Kidney (tissue), 22 donors: ENCODE measurements at places on chromosomes 2 and 18. TPM values are rescaled to one million over a fixed set of nuclear protein-coding genes. Genes with fewer than 3 reads are reported as not detected.

Gene CD226
- polyA plus RNA-seq = 0.28 TPM

Gene CFAP53
- 3.9 TPM for polyA plus RNA-seq

Gene FAM237A
- polyA plus RNA-seq = not detected

Gene OSBPL1A
- polyA plus RNA-seq = 27.0 TPM

Gene MERTK
- 9.2 TPM for polyA plus RNA-seq

Gene KLHL30
- 0.24 TPM for polyA plus RNA-seq

Gene GPR35
- 1.7 TPM for polyA plus RNA-seq

Gene TEKT4
- not detected for polyA plus RNA-seq

DNA sequence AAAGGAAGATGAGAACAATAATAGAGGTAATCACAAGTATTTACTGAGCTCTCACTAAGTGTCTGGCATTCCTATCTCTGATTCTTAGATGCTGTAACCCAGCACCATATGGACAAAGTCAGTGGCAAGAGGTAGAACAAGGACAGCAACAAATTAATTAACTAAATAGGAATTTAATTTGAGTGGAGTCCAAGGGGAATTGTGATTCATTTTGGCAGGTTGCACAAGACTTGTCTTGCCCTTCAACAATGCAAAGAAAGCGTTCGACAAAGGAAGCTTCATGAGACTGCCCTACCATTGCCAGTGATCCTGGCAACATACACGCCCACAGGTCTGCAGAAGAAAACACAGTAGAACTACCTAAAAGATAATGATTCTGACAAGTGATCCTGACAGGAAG, 221.6 kb downstream of the RBM43 start:
- no peak for DNase-seq

DNA sequence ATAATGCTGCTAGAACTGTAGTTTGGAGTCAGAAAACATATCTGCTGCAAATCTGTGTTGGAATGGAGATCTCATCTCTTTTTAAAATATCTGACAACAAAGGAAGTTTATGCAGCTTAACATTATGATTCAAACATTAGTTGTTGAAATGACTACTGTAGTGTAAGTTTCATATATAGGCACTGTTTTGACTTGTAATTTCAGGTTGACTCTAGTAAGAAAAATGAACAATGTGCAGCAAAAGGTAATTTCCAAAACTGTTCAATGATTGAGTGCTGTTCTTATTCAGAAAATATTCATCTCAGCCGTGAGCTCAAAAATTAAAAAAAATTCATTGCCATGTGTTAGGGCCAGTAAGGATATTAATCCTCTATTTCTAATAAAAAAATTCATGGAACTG, 48.5 kb downstream of the CCDC138 start:
- DNase-seq = no peak

GRCh38 chr2:204298404-204298803, 246.9 kb upstream of the PARD3B start:
- DNase-seq = peak; percentile 64

DNA sequence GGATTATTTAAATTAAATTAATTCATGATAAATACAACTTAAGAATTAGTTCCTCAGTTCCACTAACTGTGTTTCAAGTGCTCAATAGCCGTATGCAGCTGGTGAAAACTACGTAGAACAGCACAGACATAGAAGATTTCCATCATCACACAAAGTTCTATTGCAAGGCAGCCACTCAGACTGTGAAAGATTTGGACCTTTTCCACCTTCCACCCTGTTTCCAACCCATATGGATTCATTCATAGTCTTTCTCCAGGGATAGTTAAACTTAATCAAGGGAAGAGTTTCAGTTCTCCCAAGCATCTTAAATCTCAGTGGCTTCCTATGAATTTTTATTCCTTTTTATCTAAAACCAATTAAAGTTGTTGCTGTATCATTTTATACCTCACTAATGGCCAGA, 2030.8 kb downstream of the SUCLG1 start:
- DNase-seq = no peak

DNA sequence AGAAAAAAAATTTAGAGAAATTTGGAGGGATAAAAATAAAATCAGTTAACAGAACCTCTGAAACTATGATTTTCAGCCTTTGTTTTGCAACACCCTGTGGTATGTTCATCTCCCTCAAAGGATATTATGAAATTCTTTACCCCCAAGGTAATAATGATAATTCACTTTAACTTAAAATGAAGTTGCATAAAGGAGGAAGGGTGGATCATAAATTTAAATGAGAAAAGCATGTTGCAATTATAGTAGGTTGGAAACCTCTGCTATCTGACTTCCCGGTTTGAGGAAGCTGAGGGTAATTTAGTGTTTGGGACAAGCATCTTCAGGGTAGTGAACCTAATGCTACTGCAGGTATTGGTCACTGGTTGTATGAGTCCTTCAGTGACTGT, 102.9 kb downstream of the BABAM2 start:
- DNase-seq = no peak

- no peak for DNase-seq
These were observed 591.2 kb downstream of the RNF144A start for GRCh38 chr2:7508296-7508943.

DNA sequence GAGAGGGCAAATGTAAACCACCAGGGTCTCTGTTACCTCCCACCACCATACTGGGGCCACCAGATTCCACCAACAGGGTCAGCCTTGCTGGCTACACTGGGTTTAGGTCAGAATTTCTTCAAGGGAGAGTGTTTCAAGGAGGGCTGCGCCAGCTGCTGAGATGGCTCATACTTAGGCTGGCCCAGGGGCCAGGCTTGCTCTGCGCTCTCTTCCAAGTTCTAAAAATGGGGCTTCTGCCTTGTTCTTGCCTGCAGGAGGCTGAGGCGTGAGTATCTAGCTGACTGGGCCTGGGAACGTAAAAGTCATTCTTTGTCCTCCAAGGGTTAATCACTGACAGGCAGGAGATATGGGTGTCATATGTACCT, 28.1 kb downstream of the MRPL33 start:
- DNase-seq = no peak

- DNase-seq = no peak
These were observed 29.9 kb upstream of the RMDN2 start for GRCh38 chr2:37895140-37895539.

- no peak for DNase-seq
These were observed 51.8 kb downstream of the STK25 start for GRCh38 chr2:241456546-241456945.

- no peak for DNase-seq
These were observed 58.8 kb downstream of the NAB1 start for GRCh38 chr2:190707726-190708125.

GRCh38 chr2:164993287-164994016, 38.1 kb upstream of the SLC38A11 start:
- DNase-seq = no peak

GRCh38 chr2:120820263-120820952, 84.7 kb downstream of the GLI2 start:
- no peak for DNase-seq

GRCh38 chr18:61551586-61551985, 218.4 kb downstream of the CDH20 start:
- DNase-seq = no peak

DNA sequence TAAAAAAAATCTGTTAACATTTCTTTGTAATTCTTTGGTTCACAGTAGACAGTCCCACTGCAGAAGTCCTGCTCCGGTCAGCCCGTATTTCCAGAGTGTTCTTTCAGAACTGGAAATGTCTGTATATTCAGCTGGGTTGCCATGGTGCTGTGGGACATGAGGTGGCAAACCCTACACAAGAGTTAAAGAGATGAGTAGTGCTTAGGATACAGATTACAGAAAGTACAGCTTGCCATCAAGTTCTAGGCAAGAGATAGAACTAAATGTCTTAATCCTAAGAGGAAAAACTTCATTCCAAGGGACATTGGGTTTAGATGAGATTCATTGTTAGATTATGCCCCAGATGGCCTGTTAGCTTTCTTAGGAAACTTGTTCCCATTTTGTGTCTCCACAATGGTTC, 60.1 kb downstream of the FMNL2 start:
- DNase-seq = no peak

DNA sequence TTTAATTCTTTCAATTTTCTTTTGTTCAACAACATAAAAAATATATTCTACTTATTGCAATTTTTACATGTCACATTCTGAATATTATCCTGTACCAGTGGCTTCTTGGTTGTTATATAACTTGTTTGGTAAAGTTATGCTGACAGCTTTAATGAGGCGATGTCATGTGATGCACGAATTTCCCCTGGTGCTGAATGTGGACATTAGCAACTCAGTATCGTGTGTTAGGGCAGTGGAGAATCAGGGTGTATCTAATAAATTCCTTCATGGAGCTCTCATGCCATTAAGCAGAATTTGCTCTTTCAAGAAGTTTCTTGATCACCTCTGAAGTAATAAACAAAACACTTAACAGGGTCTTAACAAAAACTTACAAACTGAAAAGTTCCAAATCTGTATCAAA, 99.6 kb upstream of the DNMT3A start:
- DNase-seq = peak; percentile 12

GRCh38 chr2:186822323-186822722, 26.6 kb downstream of the ZSWIM2 start:
- no peak for DNase-seq

GRCh38 chr2:3202926-3203325, 174.7 kb downstream of the EIPR1 start:
- no peak for DNase-seq

DNA sequence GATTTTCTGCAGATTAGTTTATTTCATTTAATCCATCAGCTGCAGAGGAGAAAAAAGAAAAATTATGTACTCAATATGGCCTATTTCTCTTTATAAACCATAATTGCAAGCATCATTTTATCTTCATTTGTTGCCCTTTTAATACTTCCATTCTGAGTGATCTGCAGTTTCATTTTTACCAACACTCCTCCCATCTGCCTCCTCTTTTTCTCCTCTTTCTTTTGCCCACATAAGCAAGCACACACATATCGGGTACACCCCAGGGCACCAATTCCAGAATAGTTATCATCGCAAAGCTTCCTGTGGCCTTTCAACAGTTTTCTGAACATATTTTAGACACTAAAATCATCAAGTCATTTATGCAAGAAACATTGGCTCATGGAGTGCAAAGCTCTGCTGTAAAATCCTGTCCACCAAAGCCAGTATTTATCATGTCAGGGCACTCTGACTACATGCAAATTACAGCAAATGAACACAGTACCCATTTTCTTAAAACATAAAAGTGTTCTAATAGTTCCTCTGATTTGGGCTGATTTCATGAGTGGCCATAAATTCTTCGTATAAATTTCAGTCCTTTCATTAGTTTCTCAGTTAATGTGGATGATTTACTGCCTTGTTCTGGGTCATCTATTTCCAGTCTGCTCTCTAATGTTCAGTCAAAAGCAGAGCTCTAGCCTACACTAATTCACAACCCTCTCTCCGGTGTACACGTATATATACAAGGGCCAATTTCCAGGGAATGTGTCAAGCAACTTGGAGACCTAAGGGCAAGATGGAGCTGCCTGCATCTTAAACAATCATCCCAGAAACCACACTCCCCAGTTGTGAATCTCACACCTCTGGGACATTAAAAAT, 281.3 kb downstream of the STK39 start:
- DNase-seq = peak; percentile 72

- DNase-seq = no peak
These were observed 1.2 kb downstream of the IMMT start for GRCh38 chr2:86193901-86194567.

- no peak for DNase-seq
These were observed 83.8 kb upstream of the SPTBN1 start for GRCh38 chr2:54372361-54372760.

DNA sequence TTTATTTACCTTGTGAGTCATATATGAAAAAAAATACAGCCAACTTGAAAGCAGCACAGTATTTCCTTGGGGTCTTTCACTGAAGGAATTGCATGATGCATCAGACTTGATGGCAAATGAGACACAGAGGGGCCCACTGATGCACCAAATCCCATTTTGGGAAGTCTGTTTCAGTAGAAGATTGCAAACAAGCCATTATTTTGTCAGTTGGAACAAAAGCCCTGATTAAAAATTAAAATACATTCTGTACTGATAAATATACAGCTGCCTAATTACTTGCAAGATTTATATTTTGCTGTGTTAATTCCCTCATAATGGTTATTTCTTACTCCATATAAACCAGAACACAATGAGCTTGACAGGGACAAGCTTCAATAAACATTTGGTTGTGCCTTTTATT, 370.4 kb downstream of the SUCLG1 start:
- no peak for DNase-seq

DNA sequence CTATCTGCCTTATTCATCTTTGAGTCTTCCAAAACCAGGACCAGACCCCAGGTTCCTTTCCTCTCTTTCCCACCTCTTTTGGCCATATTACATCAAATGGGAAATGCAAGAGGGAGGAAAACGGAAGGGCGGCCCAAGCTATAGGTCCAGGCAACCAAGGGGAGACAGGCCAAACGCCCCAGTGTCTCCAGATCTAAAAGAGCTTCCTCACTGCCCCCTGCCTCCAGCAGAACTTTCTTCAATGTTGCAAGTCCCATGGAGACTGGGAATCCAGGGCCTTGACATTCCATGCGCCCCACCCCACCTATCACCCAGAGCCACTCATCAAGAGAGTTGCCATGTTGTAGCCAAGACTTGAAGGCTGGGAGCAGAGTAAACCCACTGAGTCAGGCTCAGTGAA, 15.4 kb downstream of the TNS1 start:
- DNase-seq = no peak

DNA sequence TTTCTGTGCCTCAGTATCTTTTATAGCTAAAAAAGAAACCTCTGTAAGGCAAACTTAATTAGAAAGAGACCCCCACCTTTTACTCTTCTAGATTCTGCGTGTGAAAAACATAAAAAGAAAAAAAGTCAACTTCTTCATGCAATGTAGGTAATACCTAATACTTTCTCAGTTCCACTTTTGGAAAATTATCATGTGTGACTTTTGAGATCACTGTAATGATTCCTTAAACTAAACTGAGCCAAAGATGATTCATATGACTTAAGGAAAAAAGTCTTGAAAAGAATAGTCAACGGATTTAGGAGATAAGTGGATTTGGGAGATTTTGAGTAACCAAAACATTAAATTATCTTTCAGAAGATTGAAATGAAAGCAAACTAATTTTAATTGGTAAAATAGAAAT, 48.9 kb downstream of the PLEKHA3 start:
- DNase-seq = no peak

- DNase-seq = no peak
These were observed 406.1 kb downstream of the LRATD1 start for GRCh38 chr2:15038366-15039364.

DNA sequence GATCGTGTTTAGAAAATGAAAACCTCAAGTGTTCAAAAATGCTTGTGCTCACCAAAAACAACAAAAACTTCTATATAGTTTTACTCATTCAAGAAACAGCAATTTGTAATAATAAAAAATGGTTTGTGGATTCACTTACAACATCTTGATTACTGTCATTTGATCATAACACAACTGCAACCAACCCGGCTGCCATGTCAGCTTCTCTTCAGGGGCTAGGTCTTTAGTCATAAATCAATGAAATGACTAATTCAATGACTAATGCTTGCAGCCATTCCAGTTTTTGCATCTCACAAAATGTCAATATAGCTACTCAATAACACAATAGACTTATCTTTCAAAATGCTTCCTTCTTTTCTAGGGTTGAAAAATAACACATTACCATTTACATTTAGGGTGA, 128.0 kb downstream of the OLA1 start:
- DNase-seq = no peak
